ENCODE measurements at places on chromosomes 11 and 22.
A peak's percentile ranks its signal among the peaks of the same experiment; 100 is the strongest.

DNA sequence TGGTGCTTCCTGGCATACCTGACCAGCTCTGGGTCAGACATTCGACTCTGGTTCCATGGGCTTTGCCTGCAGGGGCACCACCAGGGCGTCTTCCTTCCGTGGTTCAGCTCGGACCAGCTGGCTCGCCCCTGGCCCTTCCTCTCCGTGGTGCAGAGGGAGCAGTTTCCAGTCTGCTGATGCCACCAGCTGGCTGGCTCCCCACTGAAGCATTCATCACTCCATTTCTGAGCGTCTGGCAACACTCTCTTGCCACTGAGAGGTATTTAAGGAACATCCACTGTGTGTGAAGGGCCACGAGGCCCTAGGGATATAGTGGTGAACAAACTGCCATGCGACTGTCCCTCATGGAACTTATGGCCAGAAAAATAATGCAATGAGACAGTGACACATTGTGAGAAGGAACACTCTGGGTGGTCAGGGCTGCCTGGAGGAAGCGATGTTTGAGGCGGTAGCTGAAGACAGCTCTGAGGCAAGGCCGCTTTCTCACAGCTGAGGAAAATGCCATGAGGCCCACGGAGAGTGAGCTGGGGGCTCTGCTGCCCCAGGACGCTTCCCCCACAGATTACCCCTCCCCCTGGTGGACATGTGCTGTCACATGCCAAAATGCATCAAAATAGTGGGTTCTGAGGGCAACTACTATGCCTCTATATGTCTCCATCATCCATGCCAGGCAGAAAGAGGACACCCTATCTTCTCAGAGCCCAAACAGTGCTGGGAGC, 44.9 kb upstream of the ARFGAP3 start:
- DNase-seq: no peak
- H3K4me1 ChIP-seq: no peaks in the 10 kb centered on the region
- no peak overlapping the region for H3K4me3 ChIP-seq
- no peak overlapping the region for H3K27ac ChIP-seq
- H3K27me3 ChIP-seq: no peaks in the 10 kb centered on the region
- H3K36me3 ChIP-seq: peaks cover 7% of the 10 kb centered on the region

- H3K4me3 ChIP-seq: no peak overlapping the region
- no peaks in the 10 kb centered on the region for H3K27me3 ChIP-seq
- H3K27ac ChIP-seq: no peak overlapping the region
- H3K4me1 ChIP-seq: no peaks in the 10 kb centered on the region
- H3K36me3 ChIP-seq: no peaks in the 10 kb centered on the region
- no peak for DNase-seq
Observed at GRCh38 chr11:13761716-13762115, 93.2 kb downstream of the FAR1 start.

GRCh38 chr11:17014833-17015626, 816 bp upstream of the PLEKHA7 start:
- H3K27ac ChIP-seq: peak overlapping the region; percentile 17
- peaks cover 13% of the 10 kb centered on the region for H3K4me1 ChIP-seq
- peak; percentile 76 for DNase-seq
- H3K4me3 ChIP-seq: peak overlapping the region; percentile 46

DNA sequence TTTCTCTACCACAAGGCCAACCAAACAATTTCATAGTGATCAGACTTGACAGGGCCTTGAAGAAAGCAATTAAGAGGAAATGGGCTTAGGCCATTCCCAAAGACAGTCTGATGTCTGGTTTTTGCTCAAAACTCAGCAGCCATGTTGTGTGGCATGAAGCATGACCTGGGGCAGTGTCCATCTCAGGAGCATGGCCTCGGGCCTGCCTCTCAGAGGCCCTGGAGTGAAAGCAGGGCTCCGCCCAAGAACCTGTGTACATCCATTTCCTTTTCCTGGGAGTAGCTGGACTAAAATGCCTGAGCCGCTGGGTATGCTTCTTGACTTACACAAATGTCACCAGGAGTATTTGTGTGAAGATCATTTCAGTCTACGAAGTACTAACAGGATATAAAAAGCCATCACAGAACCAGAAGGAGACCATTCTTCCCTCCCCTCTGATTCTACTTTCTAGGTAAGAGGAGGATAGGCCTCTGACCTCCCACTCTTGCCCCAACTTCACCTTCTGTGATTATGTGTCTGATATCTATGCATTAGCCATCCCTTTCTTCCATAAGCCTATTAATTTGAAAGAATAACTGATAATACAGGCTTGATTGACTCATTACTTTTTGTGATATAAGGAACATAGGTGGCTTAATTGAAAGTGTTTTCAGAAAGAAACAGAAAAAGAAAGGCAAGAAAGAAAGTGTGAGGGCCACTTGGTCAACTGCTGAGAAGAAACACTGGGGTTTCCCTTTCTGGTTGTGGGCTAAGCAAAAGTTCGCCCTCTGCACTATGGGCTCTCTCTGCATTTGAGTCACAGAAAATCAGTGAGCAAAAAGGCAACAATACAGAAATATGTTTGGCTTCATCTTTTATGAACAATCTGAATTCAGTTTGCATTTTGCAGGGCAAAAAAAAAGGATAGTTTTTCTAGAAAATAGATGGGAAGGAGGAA, 188.6 kb upstream of the MTMR2 start:
- H3K27ac ChIP-seq: peak overlapping the region; percentile 27
- no peaks in the 10 kb centered on the region for H3K27me3 ChIP-seq
- no peak overlapping the region for H3K4me3 ChIP-seq
- no peaks in the 10 kb centered on the region for H3K36me3 ChIP-seq
- peaks cover 23% of the 10 kb centered on the region for H3K4me1 ChIP-seq

DNA sequence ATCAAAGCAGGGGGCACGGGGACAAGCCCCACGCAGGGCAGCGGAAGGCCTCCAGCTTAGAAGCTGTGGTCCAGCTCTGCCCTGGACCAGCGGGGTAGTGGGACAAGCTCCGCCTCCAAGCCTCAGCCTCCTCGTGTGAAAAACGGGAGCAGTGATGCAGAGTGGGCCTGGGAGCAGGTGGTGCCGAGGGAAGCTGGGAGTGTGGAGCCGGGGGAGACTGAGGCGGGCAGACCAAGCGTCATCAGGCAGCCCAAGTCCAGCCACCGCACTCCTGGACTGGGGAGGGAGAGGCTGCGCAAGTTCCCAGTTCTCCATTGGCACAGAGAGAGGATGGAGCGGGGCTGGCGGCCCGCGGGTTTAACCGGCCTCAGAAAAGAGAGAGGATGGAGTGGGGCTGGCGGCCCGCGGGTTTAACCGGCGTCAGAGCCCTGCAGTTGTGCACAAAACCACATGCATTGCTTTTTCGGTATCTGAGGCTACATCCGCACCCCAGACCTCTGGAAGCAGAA, 68.1 kb upstream of the PHF21B start:
- H3K4me1 ChIP-seq: peaks cover 4% of the 10 kb centered on the region
- no peak overlapping the region for H3K27ac ChIP-seq
- peaks cover 18% of the 10 kb centered on the region for H3K27me3 ChIP-seq
- DNase-seq: no peak

DNA sequence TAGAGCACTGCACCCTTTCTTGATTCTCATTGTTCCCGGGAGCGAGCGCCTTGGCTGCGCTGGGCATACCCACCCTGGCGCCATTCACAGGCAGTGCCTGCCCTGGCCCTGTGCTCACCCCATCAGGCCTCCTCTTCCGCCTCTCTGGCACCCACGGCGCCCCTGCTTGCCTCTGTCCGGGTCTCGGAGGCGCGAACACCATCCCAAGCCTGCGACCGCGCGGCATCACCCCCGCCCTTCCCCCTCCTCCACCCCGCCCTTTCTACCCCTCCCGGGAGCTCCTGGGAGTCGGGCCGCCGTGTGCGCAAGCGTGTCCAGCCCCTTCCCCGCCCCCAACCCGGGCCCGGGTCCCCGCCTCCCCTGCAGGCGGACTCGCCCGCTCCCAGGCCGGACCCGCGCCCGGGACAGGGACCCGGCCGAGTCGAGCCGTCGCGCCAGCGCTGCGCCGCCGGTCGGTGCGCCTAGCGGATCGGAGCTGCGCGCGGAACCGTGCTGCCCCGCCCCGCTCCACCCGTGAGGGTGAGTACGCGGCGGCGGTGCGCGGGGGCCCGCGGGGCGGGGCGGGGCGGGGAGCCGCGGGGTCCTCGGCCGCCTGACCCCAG, at the start of gene ST3GAL4:
Gene ST3GAL4 (plus strand): TSS at position 363 of the 602 bp plus-strand sequence. CDS start 50,470 bp downstream, outside the sequence.
- peak within 1 kb of the TSS; percentile 60 for H3K4me3 ChIP-seq
- peaks cover 31% of the 10 kb centered on the region for H3K36me3 ChIP-seq
- peak within 1 kb of the TSS; percentile 94 for H3K27ac ChIP-seq
- DNase-seq: peak; percentile 75
- H3K27me3 ChIP-seq: no peaks in the 10 kb centered on the region

- H3K27me3 ChIP-seq: no peaks in the 10 kb centered on the region
- no peak overlapping the region for H3K4me3 ChIP-seq
- H3K4me1 ChIP-seq: peaks cover 11% of the 10 kb centered on the region
- no peak for DNase-seq
- peak overlapping the region; percentile 59 for H3K27ac ChIP-seq
Observed at GRCh38 chr22:27239520-27239919, 562.0 kb downstream of the MN1 start.

DNA sequence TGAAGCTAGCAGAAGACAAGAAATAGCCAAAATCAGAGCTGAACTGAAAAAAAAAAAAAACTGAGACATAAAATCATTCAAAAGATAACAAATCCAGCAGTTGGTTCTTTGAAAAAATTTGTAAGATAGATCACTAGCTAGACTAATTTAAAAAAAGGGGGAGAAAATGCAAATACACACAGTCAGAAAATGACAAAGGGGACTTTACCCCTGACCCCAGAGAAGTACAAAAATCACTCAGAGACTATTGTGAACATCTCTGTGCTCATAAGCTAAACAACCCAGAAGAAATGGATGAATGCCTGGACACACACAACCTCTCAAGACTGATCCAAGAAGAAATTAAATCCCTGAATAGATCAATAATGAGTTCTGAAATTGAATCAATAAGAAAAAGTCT, 914.3 kb upstream of the API5 start:
- no peak overlapping the region for H3K27ac ChIP-seq
- no peaks in the 10 kb centered on the region for H3K36me3 ChIP-seq
- no peak overlapping the region for H3K4me3 ChIP-seq
- no peaks in the 10 kb centered on the region for H3K27me3 ChIP-seq
- no peak for DNase-seq

- no peaks in the 10 kb centered on the region for H3K27me3 ChIP-seq
- no peak overlapping the region for H3K4me3 ChIP-seq
- no peak for DNase-seq
Observed at GRCh38 chr22:34070051-34070450, 149.8 kb upstream of the LARGE1 start.

- no peaks in the 10 kb centered on the region for H3K36me3 ChIP-seq
- H3K27ac ChIP-seq: no peak overlapping the region
- DNase-seq: no peak
- H3K27me3 ChIP-seq: no peaks in the 10 kb centered on the region
Observed at GRCh38 chr11:19392847-19393518, 152.2 kb upstream of the E2F8 start.

GRCh38 chr22:37281646-37282384, 493 bp upstream of the CYTH4 start:
- no peak for DNase-seq
- no peak overlapping the region for H3K4me3 ChIP-seq
- no peaks in the 10 kb centered on the region for H3K27me3 ChIP-seq
- no peaks in the 10 kb centered on the region for H3K36me3 ChIP-seq
- no peak overlapping the region for H3K27ac ChIP-seq

DNA sequence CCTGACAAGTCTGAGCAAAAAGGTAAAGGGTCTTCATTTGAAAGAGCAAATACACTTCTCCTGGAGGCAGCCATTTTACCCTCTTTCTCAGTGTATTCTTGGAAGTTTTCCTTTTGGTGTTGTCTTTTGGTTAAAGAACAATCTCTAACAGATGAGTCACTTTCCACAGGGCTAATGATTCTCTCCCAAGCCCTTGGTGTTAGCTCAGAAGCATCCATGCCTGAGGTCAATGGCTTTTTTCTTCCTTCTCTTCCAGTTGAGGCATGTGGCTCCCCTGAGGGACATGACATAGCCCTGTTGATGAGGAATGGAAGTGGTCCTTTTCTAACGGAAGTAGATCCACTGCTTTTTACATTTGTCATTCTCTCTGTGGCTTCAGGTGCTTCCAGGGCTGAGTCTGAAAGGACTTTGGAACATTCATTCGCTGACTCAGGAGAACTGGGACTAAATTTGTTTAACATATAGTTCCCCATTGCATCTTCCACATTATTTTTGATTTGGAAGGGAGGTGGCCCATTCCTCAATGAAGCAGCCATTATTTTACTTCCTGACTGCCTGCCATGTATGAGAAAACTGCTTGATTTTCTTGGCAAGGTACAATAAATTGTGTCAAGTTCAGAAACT, 13.8 kb upstream of the POGLUT3 start:
- no peaks in the 10 kb centered on the region for H3K36me3 ChIP-seq
- no peaks in the 10 kb centered on the region for H3K27me3 ChIP-seq
- DNase-seq: no peak
- no peak overlapping the region for H3K27ac ChIP-seq
- no peak overlapping the region for H3K4me3 ChIP-seq

DNA sequence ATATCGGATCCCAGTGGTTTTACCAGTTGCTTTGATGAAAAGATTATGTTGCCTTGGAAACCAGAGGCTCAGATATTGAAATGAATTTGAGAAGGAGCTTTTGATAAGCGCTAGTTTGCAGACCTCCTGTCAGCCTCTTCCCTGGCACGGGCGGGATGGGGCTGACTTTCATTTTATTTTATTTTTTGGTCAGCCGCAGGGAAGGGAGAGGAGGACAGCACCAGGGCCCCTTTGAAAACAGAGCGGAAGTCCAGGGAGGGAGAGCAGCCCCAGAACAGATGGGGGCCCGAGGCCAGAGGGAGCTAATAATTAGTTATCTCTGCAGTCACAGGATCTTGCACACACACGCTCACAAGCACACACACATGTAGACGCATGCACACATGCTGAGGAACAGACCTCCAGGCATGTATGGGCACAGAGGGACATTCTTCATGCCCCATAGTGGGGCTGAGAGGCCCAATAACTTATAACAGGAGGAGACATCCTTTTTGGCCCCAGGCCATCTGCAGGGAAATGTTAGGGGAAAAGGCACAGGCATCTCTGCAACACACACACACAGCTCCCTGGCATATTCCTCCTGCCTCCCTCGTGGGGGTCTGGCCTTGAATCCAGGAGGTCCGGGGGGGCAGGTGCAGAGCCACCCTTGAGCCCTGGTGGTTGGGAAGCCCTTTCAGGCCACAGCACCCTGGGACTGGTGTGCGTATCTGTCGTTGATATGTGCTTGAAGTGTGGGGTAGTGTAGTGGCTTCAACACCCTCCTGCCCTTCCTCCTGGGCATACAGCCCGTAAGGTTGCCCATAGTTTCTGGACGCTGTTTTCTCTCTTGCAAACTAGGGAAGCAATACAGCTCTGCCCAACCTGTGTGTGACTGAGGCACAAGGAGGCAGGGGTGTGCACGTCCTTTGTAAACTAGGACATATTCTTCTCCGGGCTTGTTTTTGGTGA, 117.3 kb downstream of the CEP164 start:
- H3K27ac ChIP-seq: no peak overlapping the region
- no peak for DNase-seq
- H3K4me1 ChIP-seq: no peaks in the 10 kb centered on the region
- H3K4me3 ChIP-seq: no peak overlapping the region
- H3K36me3 ChIP-seq: no peaks in the 10 kb centered on the region
- peaks cover 45% of the 10 kb centered on the region for H3K27me3 ChIP-seq

GRCh38 chr11:69448471-69449284, 32.8 kb upstream of the LINC01488 start:
- no peak for DNase-seq
- peaks cover 19% of the 10 kb centered on the region for H3K4me1 ChIP-seq
- no peak overlapping the region for H3K4me3 ChIP-seq
- no peaks in the 10 kb centered on the region for H3K27me3 ChIP-seq
- no peak overlapping the region for H3K27ac ChIP-seq
